SIG-M5 (cell line): ENCODE measurements at places on chromosomes 11 and 22.

GRCh38 chr22:46915950-46916730 lies 153.7 kb downstream of the TBC1D22A start:
- DNase-seq, result no peak

DNA sequence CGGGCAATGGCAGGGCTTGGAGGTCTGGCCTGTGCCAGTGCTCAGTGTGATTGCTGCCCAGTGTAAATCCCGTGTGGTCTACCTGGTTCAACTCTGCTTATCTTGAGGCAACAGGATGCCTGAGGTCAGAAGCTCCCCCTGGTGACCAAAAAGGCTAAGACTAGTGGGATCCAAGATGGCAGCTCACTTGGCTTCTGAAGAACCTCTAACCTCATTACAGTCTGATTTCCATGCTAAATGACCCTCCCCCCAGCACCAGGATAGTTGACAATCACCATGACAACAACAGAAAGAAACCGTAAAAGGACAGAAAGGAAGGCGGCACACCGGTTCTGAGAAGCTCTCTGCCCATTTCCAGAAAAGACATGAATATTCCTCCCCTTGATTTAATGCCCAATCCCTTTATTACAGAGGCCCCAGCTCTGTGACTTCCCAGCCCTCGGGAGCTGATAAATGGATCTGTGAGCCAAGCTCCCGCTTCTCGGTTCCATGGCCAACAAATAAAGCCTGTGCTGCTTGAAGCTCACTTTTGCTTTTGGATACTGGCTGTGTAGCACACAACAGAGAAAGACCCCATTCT lies 398.4 kb downstream of the CTTN start:
- no peak for DNase-seq

- DNase-seq, result no peak
Measured at GRCh38 chr11:64086258-64087123, 50.8 kb downstream of the FLRT1 start.

DNA sequence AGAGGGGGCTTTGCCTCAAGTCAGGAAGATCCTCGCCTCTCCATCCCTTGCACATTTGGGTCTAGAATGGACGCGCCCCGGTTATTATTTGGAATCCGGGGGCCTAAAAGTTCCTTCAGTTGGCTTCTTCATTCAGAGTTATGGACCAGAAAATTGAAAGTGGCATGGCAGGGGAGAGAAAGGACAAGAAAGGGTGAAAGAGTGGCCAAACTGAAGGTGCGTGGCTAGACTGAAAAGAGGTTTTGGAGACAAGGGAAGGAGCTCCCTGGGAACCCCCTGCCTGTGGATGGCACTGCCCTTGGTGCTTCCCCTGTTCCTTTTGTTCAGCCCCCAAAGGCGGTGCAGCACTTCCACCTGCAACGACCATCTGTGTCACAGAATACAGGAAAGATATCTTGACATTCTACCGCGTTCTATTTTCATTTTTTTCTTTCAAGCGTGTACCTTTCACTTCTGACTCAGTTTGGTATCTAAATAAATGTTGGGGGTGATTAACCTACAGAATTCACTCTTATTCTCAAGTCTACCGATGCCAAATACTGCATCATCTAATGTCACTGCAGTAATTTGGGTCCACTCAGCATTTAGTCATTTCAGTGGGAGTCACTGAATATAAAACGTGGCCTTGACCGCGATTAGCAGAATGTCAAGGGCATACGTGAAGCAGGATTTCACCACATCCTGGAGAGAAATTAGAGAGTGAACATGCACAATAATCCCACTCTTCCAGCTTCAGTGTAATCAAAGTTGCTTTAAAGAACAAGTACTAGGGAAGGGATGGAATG lies 88.1 kb upstream of the ARHGAP32 start:
- DNase-seq, result no peak
